ELF-1 (cell line): ENCODE measurements at places on chromosomes 3 and 15.
A peak's percentile ranks its signal among the peaks of the same experiment; 100 is the strongest.

DNA sequence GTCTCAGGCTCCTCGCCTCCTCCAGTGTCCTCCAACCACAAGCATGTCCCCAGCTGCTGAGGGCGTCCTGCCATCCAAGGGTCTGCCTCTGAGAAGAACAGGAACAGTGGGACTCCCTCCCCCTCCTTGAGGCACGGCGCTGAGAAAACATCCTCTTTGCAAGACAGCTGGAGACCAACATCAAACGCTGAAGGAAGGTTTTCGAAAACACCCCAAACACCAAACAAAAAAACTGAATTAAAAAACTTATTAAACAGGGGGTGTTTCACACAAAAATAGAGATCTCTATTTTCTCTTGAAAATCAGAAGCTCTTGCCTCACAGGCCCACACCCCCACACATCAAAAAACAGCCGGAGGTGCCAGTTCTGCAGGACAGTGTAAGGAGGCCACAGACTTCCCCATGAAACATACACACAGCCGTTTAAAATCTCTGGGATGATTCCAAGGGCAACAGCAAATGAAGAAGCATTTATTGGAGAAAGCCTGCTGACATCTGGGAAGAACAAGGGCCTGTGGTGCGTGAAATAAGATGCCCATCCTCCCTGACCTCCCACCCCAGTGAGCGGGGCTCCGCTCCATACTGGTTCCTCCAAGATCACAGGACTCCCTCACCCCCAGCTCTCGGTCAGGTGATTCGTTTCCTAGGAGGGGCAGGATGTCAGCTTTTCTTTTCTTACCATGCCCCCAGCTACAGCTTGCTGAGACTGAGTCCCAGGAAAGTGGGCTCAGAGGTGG lies 71.3 kb downstream of the NUP210 start:
- DNase-seq: peak; percentile 49

DNA sequence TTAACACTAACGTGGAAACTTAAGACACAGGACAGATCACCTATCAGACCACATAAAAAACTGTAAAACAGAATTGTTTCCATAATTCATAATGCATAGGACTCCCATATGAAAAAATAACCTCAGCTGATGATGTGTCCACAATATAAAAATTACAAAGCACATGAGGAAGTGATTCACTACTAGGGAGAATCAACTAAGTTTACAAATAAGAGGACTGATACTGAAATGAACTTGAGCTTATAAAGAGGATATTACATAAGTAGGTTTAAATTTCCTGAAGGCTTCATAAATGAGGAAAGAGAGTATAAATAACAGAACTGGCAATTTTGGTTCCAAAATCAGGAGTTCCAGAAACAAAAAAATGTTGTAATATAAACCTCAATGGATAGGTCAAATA lies 111.9 kb downstream of the SAMMSON start:
- DNase-seq: no peak

- no peak for DNase-seq
These were observed 330.6 kb upstream of the MCTP2 start for GRCh38 chr15:93900476-93901400.

DNA sequence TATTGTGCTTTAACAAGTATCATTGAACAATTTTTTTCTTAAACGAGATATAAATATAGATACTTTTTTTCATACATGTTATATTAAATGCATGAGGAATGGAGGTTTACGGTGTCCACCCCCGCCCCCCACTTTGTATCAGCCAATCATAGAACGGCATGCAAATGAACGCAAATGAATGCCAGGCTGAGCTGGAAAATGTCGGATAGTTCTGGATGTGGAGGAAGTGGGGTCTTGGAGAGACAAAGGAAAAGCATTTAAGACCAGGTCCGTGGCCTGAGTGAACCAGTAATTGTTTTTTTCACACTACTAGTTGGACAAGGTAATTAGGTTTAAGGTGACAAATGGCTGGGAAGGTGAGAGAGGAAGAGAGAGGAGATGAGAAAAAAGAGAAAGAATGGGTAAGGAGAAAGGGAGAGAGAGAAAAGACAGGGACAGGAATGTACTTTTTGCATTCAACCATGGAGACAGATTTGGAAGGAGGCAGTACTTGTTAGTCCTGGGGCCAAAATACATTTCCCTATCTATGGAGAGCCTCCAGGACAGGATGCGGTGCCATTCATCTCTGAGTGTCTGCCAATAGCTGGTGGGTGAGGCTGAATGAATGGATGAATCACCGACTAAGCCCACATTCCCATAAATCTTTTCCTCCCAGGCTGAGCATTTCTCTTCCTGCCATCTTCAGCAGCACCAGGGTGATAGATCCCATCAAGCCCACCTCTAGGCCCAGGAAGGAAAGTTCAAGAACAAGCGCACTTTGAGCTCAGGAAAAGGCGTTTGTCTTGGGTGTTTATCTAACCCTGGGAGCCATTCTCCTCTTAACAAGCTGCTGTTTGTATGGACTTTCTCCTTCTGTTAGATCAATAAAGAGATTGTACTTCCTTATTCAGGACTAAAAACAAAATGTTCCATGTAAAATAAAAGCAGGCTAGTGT lies 1.4 kb upstream of the RAD18 start:
- peak; percentile 65 for DNase-seq

DNA sequence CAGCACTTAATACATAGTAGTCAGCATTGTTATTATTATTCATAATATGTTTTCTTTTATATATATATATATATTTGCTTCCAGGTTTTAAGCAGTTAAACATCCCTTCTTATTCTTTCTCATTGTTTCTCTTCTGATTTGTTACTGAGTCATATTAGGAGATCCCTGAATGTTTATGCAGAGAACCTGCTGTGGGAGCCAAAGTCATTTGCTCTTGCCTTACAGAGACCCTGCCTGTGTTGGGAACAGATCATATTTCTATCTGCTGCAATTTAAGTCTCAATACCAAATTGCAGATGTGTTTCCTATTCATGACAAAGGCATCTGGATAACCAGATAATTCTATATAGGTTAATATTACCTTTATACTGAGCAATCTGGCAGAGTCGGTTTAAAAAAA lies 323.0 kb upstream of the UMPS start:
- no peak for DNase-seq

DNA sequence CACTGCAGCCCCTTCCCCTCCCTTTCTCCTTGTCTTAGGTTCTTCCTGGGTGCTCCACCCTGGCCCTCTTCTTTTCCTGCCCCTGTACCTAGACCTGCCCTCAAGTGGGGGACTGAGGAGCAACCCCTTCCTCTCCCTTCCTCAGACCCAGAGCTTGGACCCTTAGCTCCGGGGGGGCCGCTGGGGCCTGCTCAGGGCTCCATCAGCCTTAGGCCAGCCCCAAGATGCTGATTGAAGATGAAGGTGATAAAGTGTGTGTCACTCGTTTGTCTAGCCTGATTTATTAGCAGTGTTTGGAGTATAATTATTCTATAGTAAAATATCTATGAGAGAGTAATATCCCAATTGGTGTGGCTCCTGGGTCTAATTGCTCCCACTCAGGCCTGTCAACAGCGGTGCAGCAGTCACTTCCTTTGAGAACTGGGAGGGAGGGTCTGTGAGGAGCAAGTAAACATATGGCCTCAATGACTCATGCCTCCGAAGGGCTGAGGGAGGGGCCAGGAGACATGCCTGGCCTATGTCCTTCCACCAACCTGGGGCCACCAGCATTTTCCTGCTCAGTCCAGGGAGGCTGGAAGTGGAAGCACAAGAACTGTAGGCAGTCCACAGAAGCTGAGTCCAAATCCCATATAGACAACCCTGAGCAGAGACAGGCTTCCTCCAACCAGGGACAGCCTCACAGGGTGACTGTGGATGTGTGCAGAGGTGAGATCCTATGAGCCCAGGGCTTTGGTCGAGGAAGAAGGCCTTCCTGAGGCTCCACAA lies 123.2 kb downstream of the DNAJB8 start:
- peak; percentile 83 for DNase-seq

- no peak for DNase-seq
These were observed 28.3 kb downstream of the IGF2BP2 start for GRCh38 chr3:185796431-185797107.
